Heart left ventricle (tissue), 16 donors: ENCODE measurements at places on chromosomes 3 and 15. TPM values are rescaled to one million over a fixed set of nuclear protein-coding genes. Genes with fewer than 3 reads are reported as not detected.

Gene PLA2G4E
- polyA plus RNA-seq: 0.01 TPM

Gene LSM3
- 14.0 TPM for polyA plus RNA-seq

Gene LRRC15
- 0.12 TPM for polyA plus RNA-seq

Gene SRGAP3
- 1.4 TPM for polyA plus RNA-seq

Gene ZMAT3
- polyA plus RNA-seq: 5.7 TPM

Gene AGBL1
- polyA plus RNA-seq: not detected

Gene A4GNT
- not detected for polyA plus RNA-seq

Gene LMCD1
- 661 TPM for polyA plus RNA-seq

Gene TXNRD3
- 1.7 TPM for polyA plus RNA-seq

Gene PRSS50
- polyA plus RNA-seq: 0.46 TPM

Gene RFC4
- 21.0 TPM for polyA plus RNA-seq

Gene SLC9C1
- polyA plus RNA-seq: 0.11 TPM

Gene KY
- polyA plus RNA-seq: 2.6 TPM

Gene CHRNA7
- 1.0 TPM for polyA plus RNA-seq

Gene SPPL2A
- 21.5 TPM for polyA plus RNA-seq

Gene INTS14
- polyA plus RNA-seq: 5.7 TPM

Gene CLDN11
- polyA plus RNA-seq: 2.2 TPM

Gene GRK7
- polyA plus RNA-seq: 0.06 TPM

Gene NR2E3
- polyA plus RNA-seq: 0.11 TPM

Gene MAGI1
- polyA plus RNA-seq: 19.5 TPM
